Uterus (tissue), 4 donors: ENCODE measurements at places on chromosomes 12 and 14.
A peak's percentile ranks its signal among the peaks of the same experiment; 100 is the strongest.

DNA sequence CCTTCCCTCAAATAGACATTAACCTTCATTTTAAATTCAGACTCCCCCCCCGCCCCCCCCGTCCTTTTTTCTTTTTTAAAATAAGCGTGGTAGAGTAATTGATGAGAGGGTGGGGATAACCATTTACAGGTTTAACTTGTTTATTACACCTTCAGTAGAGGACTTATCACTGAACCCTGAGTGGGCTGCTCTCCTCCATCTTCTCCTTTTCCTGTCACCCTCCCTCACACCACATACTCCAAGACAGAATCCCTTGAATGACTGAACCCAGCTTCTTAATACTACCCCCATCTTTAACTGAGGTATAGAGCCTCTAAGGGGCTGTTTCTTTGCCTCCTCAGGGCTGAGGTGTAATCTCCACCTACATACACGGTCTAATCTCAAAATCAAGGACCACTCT lies 3.7 kb upstream of the IKZF4 start:
- DNase-seq, result no peak

DNA sequence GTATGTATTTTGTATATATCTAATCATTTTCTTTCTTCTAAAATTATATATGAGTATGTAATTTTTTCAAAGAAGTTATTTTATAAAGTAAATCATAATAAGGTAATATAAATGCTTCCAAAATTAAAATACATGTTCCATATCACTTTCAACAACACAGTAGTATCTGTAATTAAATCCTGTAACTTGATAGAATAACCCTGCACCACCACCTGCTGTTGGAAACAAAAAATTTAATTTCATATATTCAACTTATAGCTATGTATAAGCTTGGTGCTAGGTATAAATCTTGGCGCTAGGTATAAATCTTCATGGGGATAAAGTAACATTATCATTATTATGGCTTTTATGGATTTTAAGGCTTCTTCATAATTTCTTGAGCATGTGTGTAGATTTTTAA lies 149.7 kb upstream of the DCN start:
- no peak for DNase-seq

- DNase-seq, result no peak
Observed at GRCh38 chr12:106645465-106646330, 62.9 kb downstream of the RFX4 start.

GRCh38 chr14:75002392-75003249 lies at the start of gene EIF2B2:
EIF2B2 (plus strand) TSS chr14:75002921; CDS start chr14:75002991, 70 bp downstream.
- peak; percentile 97 for DNase-seq

DNA sequence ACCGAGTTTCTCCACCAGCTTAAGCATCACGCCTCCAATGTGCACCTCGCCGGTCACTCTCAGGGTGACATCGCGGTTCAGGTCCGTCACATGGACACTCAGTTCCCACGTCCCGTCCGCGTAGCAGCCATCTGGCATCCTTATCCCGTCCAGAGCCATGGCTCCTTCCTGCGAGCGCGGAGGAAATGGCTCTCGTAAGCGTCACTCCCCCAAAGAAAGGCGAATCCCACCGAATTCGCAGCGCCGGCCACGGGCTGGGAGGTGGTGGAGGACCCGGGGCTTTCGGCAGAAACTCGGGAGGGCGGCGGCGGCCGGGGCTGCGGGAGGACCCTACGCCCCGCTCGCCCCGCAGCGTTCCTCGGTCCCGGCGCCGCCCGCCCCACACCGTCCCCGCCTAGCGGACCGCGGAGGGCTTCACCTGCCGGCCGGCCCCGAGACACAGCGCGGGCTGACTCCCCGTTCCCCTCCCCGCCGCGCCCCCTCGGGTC lies 396 bp downstream of the FERMT2 start:
- DNase-seq, result peak; percentile 72

DNA sequence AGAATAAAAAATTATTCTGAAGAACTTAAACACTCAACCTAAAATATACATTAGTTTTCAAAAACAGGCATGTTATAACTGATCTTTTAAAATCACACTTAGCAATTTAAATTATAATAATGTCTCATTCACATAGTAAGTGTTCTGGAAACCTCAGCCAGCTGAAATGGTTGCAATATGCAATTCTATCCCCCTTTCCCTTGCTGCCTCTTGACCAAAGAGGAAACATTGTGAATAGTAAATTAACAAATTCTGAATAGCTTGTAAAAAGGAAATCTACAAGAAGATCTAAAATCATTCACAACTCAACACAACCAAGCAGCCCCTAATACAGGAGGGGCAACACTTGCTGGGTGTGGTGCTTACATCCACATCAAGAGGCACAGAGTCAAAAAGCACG lies 431.9 kb downstream of the BCAT1 start:
- no peak for DNase-seq

DNA sequence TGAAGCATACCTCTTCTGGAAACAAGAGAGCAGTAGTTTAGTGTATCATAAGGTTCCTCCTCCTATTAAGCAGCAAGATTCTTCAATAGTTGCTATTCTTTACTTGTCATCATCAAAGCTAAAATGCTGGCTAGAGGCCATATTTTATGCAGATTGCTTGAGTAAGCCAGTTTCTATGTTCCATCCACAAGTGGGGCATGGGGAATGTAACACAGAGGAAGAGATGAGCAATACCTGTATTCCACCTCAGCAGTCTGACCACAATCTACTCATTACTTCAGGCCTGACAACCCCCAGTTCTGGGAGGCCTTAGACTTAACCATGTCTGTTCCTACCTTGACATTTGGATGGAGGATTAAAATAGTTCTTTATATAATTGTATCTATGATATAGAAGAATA lies 423.6 kb downstream of the BTG1 start:
- no peak for DNase-seq

GRCh38 chr14:64573109-64573508 lies 23.3 kb downstream of the PPP1R36 start:
- no peak for DNase-seq

GRCh38 chr12:56565510-56566101 lies 44.0 kb downstream of the RBMS2 start:
- DNase-seq, result peak; percentile 80

DNA sequence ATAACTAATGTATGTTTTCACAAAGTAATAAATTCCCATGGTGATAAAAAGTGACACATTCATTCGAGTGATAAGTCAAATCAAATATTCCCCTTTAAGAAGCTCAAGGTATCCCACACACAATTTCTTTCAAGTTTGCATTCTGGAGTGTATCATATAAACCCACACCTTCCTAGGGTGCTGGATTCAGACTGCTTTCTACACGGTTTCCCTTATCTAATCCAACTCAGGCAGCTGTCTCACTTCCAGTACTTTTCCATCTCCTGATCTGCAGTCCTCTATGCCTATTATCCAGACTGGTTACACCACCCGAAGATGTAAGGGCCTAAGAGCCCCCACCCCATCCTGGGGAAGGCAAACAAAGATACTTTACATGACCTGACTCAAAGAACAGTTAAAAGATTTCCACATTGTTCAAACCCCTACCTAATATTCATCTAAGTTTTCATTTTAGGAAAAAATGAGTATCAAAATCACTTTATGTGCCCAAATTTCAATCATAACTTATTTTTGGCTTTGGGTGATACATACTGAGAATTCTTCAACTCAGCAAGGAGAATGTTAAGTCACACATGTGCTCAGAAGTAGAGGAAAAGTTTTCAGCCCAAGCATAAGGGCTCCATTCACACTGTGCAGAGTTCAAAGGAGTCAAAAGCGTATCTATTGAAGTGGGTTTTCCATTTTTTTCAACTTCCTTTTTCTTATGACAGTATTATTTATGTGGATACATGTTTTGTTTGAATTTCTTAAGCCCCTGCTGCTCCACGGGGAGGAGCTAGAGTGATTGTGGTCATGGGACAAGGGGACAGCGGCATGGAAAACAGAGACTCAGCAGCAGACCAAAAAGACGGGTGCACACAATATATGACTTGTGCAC lies 41.8 kb downstream of the CORO1C start:
- DNase-seq, result no peak
